ENCODE measurements at places on chromosomes 2 and 18. TPM values are rescaled to one million over a fixed set of nuclear protein-coding genes. Genes with fewer than 3 reads are reported as not detected.

Gene CSRNP3
- total RNA-seq: 10.4 TPM

DNA sequence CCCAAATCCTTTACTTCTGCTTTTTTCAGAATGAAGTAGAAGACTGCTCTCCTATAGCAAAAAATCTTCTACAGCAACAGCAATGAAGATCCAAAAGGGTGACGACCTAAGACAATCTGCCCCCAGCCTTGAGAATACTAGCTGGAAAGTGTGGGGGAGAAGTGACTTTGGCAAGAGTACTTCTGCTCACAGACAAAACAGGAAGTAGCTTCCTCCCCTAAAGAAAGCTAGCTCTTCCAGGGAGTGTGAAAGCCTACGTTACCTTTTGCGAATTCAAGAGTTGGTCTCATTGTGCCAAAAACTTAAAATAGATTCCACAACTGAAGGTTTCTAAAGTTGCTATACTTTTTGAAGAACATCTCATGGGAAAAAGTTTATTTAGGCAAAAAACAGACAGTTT lies 1069.2 kb upstream of the CHAC2 start:
- peak; percentile 10 for DNase-seq

Gene DNAH6
- 0.96 TPM for total RNA-seq

DNA sequence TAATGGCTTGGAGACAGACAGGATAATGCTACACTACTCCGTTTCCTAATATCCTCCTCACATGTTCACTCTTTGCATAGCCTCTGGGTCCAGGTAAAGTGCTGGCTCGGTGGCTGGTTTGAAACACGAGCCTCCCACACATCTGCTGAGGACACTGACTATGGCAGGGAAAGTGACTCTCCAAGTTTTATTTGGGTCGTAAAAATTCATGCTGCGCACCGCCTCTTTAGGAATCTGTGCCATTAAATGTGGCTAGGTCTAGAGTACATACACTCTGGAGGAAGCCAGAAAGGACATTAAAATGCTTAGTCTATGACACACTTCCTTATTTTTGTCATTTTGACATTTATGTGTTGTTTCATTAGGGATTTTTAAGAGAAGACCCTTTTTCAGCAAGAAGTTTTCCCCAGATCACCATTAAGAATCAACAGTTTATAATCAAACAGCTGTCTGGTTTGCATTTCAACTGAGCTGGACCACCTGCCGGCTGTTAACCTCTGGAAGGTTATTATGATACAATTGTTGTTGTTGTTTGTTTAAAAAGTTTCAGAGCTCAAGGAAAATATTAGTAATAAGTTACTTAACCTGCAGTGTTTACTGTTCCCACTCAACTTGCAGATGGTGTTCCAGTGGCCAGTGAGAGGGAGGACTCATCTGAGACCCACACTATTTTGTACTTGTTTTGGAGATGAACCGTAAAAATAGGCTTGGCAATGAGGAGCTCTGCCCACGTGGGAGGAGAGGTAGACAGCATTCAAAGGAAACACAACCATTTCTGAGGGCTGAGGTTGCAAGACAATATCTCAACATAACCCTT lies 443.3 kb upstream of the MEIS1 start:
- no peak for DNase-seq

Data from umbilical cord (tissue), 2 donors.